ENCODE measurements at places on chromosomes 16 and 17. TPM values are rescaled to one million over a fixed set of nuclear protein-coding genes. Genes with fewer than 3 reads are reported as not detected.

Gene PERCC1
- not detected for total RNA-seq

Gene JPH3
- total RNA-seq: 0.91 TPM

- no peak for DNase-seq
Observed at GRCh38 chr17:80658821-80659220, 114.2 kb downstream of the RPTOR start.

GRCh38 chr17:74569020-74570003 is 2.0 kb upstream of the CD300H start:
- DNase-seq: peak; percentile 53

Gene INTS2
- 19.5 TPM for total RNA-seq

DNA sequence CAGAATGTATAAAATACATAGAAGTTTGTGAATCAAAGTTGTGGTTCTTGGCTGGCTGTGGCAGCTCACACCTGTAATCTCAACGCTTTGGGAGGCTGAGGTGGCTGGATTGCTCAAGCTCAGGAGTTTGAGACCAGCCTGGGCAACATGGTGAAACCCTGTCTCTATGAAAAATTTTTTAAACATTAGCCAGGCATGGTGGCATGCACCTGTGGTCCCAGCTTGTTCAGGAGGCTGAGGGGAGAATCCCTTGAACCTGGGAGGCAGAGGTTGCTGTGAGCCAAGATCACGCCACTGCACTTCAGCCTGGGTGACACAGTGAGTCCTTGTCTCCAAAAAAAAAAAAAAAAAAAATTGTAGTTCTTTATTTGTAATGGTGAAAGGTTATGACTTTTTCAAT is 13.8 kb upstream of the APPBP2 start:
- no peak for DNase-seq

GRCh38 chr16:2048116-2048543 is 345 bp downstream of the TSC2 start:
- no peak for DNase-seq

DNA sequence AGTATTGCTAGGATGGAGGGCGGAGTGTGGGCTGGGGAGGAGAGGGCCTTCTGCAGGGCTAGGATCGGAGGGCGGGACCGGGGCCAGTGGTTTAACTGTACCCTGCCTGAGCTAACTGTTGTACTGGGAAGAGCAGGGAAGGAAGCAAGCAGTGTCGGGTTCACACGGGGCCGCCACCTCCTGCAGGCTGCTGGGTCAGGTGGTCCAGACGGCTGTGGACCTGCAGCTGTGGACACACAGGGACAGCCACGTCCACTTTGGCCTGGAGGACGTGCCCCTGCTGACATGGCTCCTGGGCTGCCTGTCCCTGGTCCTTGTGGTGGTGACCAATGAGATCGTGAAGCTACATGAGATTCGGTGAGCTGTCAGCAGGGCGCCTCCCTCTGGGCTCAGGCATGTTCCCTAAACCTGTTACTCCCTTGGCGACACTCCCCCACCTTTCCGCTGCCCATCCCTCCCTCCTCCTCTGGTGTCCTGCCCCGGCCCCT is 16.6 kb downstream of the CASKIN2 start:
- no peak for DNase-seq

GRCh38 chr17:67528751-67529436 is 151.8 kb downstream of the PITPNC1 start:
- DNase-seq: peak; percentile 81

DNA sequence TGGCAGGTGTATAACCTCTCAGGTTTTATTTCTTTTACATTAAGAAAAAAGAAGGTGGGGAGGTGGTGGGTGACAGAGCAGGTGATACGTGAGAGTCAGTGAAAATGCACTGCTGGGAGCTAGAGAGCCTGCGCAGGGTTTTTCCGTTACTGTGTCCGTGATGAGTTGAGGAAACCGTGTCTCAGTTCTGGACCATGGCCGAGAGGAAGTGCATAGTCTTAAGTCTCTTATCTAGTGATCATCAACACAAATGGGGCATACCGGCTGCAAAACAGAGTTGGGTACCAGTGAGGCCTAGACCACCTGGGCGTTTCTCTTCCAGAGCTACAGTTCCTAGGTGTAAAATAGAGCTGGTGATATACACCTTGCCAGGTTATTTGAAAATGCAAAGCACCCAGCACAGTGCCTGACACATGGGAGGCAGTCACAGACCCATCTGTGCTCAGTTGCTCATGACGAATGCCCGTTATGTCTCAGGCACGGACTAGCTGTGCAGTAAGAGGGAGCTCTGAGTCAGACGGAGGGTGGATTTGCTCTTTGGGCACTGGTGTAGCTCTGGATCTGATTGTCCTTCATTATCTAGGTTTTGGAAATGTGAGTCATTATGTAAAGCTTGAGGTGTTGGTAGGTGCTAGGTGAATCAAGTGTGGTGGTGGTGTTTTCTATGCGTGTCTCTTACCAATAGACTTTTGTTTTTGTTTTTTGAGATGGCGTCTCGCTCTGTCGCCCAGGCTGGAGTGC is 60.9 kb downstream of the RPTOR start:
- no peak for DNase-seq

GRCh38 chr16:65782611-65783600 is 583.6 kb upstream of the CDH5 start:
- DNase-seq: no peak

- DNase-seq: no peak
Observed at GRCh38 chr16:87691686-87692079, 74.1 kb downstream of the KLHDC4 start.

DNA sequence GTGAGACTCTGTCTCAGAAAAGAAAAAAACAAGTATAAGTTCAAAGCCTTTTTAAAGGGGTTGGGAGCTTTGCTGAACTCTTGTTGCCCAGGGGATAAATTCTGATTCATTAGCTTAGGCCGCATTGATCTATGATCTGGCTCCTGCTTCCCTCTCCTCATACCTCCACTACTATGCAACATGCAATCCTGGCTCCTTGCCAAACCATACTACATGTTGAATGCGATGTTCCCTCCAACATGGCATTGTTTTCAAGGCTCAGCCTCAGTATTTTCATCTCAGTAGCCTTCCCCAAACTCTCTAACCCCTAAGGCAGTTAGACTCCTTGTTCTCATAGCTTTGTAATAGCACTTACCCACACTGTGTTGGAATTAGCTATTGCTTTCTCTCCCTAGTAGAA is 6.2 kb downstream of the REXO5 start:
- DNase-seq: no peak

Gene MYCBPAP
- 1.1 TPM for total RNA-seq

Gene CARHSP1
- total RNA-seq: 43.6 TPM

GRCh38 chr17:3963237-3964201 is 718 bp downstream of the ATP2A3 start:
- DNase-seq: no peak

DNA sequence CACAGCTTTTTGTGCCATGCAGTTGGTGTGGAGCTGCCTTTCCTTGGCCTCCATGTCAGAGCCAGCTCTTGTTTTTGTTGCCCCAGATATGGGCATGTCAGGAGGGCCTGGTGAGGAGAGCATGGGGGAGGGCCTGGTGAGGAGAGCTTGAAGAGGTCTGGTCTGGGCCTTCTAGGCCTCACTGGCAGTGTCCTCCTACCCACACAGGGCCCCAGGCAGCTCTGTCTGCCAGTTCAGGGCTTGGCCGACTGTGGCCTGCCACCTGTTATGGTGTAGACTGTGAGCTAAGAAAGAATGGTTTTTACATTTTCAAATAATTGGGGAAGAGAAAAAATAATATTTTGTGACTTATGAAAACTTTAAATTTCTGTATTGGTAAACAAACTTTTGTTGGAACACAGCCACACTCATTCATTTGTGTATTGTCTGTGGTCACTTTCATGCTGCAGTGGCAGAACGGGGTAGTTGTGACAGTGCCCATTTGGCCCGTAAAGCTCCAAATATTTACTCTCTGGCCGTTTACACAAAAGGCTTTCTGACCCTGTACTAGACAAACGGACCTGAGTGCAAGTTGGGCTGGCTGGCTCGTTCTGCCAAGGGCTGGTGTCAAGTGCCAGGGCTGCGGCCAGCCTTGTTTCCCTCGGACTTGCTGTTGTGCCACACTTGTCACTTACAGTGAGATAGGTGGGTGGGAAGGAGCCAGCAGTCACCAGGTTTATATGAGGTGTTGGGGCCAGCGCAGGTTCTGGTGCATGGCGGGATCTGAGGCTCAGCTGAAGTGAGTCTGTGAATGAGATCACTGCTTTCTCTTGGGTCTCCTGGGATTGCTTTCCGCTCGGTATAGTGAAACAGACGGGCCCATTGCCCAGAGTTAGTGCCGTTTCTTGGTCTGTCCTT is 18.2 kb downstream of the PGS1 start:
- DNase-seq: no peak

Gene FOXL1
- total RNA-seq: 10.9 TPM

DNA sequence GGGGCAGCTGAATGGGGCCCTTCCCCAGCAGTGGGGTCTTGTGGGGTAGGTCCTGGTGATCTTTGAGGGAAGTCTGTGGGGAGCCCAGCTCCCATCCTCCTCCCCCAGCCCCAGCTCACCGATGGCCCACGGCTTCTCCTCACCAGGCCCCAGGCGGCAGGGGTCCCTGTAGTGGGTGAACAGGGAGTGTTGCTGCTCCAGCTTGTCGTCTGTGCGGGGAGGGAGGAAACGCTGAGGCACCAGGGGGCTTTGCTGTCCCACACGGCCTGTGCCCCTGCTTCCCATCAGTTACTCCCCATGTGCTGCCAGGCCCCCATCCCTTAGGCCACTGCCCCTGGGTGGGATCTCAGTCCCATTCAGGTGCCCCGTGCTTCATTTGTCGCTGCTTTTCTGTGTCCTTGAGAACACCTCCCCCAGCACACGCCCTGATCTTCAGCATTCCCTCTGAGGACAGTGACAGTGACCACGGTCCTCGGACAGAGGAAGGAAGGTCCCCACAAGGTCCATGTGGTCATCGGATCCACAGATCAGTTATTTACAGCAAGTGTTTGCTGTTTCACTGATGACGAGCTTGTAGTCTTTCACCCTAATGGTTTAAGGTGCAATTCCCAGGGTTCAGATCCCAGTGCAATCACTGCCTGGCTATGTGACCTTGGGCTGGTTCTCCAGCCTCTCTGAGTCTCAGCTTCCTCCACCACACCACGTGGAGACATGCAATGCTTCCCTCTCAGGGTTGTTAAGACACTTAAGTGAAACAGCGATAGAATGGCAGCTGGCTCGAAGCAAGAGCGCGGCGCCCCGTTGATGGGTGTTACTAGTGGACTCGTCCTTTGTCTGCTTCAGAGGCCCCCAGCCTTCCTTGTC is 53.1 kb downstream of the PRMT7 start:
- no peak for DNase-seq

DNA sequence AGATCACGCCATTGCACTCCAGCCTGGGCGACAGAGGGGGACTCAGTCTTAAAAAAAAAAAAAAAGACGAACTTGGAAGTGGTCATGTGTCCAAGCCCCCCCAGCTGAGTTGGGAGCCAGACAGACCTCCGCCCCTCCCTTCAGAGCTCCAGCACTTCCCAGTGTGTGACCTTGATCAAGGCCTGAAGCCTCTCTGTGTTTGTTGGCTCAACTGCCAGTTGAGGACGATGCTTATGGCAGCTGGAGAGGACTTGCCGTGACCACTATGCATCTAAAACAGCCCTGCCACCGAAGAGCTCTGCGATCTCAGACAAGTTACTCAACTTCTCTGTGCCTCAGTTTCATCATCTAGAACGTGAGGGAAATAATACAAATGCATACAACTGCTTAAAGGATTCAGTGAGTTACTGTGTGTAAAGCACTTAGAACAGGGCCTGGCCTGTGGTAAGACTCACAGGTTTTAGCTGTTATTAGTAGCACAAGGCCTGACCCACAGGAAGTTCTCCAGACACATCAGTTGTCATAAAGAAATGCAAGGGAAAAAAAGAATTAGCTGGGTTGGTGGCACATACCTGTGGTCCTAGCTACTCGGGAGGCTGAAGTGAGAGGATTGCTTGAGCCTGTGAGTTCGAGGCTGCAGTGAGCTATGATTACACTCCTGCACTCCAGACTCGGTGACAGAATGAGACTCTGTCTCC is 7.0 kb upstream of the IL27 start:
- DNase-seq: no peak

DNA sequence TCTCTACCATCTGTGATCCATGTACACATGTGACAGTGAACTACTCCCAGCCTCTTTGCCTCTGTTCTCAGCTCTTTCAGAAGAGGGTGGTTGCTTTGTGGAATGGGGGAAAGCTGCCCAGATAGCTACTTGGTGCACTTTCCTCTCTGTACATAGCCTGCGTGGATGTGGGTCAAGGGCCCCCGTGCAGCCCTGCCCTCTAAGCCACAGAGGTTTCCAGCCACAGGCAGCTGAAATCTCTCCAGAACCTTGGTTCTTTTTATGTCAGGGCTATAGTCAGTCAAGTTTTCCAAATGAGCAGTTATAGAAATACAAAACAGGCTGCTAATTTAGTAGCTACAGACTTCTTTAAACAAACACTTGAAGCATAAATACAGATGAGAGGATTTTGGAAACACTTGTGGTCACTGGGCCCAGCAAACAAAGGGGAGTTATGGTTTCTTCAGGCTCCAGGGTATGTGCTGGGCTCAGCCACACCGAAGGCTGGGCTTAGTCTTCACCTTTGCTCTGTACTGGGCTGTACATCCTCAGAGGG is 199.7 kb upstream of the ASIC2 start:
- DNase-seq: no peak

DNA sequence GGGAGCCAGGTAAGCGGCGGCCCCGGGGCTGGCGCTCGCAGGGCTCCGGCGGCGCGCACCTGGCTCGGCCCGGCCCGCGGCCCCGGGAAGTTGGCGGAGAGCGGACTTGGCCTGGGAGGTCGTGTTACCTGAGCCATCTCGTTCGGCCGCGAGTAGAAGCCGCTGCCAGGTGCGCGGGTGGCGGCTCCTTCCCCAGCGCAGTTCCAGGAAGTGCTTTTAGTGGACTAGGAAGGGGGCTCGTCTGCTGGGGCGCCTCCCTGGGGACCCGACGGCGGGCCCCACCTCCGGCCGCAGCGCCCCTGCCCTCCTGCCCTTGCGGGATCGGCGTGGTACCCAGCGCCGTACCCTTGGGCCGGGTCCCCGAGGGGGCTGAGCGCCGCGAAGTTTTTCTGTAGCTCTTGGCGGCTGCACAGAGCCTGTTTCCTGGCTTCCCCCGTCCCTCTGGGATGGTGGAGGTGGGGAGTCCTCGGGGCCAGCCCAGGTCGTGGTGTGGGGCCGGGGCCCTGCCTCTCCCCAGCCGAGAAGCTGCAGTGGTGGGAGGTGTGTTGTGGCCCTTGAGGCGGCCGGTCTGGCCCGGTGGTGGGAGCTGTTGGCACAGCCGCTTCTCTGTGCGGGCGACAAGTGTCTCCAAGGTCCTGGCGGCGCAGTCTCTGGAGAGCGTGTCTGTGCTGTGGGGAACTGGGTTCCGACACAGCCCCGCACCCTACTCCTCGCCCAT is 96.9 kb downstream of the RAB11FIP4 start:
- DNase-seq: no peak

Gene TUBD1
- total RNA-seq: 9.4 TPM

DNA sequence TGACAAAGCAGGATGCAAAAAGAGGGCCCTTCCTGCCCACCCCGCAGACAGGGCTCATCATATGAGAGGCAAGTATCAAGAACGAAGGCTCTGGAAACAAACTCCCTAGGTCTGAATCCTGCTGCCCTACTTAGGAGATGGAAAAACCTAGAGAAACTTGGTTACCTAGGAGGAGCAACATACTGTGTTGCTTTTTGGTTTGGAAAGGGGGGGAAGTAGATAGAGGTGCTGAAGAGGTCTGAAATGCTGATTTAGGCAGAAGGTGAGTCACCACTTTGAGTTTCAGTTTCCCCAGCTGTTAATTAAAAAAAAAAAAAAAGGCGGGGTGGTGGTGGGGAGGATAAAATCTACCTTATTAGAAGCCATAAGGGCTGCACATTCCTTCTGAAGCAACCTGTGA is 1.5 kb downstream of the N4BP1 start:
- DNase-seq: no peak
